ENCODE measurements at places on chromosomes 2 and 18. TPM values are rescaled to one million over a fixed set of nuclear protein-coding genes. Genes with fewer than 3 reads are reported as not detected.

GRCh38 chr2:216349366-216349765 is 22.9 kb downstream of the MARCHF4 start:
- DNase-seq: no peak

The RAD51AP2 gene
- not detected for total RNA-seq

The ALKAL2 gene
- 1.2 TPM for total RNA-seq

DNA sequence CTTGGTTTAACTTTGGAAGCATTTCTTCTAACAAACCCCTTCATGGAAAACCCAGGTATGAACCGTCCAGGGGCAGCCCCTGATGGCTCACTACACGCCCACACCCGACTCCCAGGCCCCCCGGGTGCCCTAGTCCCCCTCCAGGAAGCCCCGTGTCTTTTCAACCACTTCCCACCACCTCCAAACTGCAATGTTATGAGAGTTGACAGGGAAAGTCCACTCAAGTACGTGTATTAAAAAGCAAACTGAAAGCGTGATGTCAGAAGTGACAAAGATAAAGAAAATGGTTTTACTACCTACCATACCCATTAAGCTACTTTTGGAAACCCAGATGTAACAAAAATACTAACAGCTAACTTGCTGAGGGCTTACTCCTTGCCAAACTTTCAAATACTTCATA is 51.5 kb downstream of the L3MBTL4 start:
- no peak for DNase-seq

GRCh38 chr2:200377355-200378336 is 71.2 kb downstream of the SPATS2L start:
- DNase-seq: no peak
